ENCODE measurements at places on chromosomes 5 and 9.

DNA sequence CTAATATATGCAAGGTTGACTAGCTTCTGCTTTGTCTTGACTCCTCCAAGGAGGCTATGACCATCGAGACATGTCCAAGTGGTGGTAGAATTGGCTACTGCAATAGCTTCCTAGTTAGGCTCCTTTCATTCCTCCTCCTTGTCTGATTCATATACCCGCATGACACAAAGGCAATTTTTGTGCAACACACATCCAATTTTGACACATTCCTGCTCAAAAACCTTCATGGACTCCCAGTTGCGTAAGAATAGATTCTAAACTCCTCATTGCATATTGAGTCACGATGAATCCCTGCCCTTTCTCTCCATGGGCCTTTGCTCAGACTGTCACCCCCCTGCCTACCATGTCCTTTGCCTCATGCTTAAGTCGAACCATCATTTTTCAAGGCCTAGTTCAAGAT lies 344.5 kb downstream of the ACTL7B start:
- no peak for DNase-seq

DNA sequence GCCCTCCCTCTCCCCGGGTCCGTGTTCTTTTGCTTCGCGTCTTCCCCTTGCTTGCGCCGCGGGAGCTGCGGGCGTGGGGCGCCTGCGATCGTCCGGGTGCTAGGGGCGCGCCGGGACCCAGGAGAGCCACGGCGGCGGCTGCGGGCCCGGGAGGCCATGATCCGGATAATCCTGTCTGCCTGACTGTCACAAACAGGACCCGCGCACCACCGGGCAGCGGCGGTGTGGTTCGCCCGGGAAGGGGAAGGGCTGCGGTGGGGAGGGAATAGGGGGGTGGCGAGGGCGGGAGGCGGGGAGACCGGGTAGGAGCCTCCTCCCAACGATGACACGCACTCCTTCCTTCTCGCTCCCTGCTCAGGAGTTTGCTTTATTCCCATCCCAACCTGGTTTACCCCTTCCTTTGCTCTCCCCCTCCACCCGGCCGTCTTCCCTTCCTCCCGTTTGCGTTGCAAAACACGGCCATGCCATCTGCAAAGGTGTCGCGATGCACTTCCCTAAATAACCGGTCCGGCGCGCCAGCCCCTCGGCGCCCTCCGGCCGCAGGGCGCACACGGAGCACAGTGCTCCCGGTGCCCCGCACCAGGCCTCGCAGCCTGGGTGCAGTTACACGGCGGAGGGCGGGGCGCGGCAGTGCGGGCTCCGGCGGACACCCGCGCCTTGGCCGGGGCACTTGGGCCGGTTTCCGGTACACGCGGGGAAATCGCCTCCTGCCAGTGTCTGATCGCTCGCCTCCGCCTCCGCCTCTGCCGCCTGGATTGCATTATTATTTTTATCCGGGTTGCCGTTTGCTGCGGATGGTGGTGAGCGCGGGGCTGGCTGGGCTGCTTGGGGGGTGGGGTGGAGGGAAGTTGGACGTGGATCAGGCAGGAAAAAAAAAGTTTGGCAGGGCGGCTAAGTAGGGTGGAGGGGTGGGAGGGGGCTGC lies 1.5 kb downstream of the SMARCA2 start:
- peak; percentile 76 for DNase-seq

GRCh38 chr9:109039539-109039938 lies 26.2 kb upstream of the CTNNAL1 start:
- DNase-seq = no peak

DNA sequence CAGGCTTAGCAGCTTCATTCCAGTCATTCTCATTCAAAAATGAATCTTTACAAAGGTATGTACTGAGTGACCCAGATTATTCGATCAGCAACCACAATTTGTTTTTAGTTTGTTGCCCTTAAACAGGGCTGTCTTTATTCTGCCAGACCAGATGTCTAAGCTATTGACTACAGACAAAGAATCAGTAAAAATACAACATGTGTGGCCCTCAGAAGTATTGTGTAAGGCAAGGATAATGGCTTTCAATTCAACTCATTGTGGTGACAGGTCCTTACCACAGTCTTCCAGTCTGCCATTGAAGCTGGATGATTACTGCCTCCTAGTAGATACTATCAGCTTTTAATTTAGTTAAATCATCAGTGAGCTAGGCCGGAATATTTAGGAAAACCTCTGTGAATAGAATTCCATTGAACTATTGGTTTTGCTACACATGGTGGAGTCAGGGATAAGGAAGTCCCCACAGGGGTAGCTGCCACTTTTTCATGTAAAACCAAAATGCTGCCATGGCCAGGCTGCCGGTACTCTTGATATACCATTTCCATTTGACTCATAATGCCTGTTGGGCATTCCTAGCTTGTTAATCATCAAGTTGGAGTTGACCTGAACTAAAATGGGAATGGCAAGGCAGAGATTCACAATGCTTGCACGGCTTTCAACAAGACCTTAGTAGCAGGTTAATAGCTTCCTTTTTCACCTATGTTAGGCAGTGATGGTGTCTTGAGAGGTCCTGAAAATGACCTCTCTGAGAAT lies 175.6 kb downstream of the MEF2C start:
- DNase-seq = no peak

GRCh38 chr9:121693388-121693670 lies 41.9 kb downstream of the DAB2IP start:
- DNase-seq = no peak

- DNase-seq = no peak
These were observed 33.8 kb upstream of the RPL26L1 start for GRCh38 chr5:172925336-172925948.

GRCh38 chr9:125586172-125586511 lies 120.9 kb downstream of the MAPKAP1 start:
- no peak for DNase-seq

GRCh38 chr5:142396436-142397038 lies 71.7 kb upstream of the SPRY4 start:
- no peak for DNase-seq

DNA sequence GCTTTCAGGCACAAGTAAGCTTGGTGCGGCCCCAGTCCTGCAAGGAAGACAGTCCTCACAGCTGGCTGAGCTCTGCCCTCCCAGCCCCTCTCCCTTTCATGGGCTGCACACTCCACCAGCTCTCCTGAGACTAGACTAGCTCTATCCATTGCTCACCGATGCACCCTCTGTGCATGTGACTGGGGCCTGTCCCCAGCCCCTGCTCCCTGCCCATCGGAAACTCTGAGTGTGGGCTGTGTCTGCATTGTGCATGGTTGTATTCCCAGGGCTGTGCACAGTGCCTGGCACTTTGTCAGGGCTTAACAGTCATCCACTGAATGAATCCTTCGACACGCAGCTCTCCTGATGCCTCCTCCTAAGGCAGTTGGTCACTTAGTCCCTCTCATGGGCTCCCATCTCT lies 92.2 kb downstream of the PPARGC1B start:
- no peak for DNase-seq

DNA sequence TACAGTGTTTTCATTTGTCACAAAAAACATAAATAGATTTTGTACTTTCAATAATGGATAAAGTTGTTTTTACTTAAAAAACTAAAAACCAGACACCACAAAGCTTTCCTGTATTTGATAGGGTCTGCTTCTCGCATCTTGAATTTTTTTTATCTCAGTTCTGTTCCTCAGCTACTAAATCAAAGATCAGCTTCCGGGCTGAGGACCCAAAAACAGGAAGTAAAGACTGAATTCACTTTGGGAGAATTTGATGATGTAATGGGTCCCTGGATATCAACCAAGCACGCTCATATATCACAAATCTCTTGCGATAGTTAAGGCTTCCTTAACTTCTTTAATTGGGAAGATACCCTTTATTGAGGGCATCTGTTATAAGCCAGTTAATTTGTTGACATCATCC lies 24.1 kb downstream of the ITK start:
- DNase-seq = no peak

DNA sequence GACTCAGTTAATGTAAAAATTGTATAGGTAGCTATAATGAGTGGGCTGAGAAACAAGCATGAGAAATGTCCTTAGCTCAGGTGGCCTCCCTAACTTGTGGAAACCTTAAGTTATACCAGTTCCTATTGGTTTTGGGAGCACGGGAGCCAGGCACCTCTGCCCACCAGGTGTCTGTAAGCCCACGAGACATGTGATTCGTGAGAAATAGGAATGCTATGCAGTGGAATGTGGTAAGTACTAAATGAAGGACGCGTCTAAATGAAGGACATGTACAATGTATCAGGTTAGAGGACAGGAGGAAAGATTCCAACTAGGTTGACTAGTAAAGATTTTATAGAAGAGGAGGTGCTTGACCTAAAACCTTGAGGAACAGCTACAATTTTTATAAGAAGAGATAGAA lies 46.0 kb upstream of the F2RL2 start:
- no peak for DNase-seq

DNA sequence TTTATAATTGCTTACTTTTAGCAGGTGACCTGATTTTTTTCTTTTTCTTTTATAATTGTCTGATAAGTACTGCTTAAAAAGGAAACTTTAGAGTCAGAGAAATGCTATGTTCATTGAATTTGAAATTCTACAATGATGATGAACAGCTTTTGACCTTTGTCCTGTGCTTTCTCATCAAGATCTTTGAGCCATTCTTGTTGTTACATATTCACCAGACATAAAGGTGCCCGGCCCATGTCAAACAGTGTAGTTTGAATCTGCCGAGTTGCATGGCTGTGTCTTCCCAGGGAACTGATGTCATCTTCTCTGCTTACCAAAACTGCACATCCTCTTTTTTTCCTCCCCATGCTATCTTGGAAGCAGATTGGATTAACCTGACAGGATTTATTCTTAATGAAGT lies 163.6 kb downstream of the LRRC70 start:
- no peak for DNase-seq

GRCh38 chr9:79672891-79673290 lies 101.1 kb downstream of the TLE4 start:
- DNase-seq = no peak

DNA sequence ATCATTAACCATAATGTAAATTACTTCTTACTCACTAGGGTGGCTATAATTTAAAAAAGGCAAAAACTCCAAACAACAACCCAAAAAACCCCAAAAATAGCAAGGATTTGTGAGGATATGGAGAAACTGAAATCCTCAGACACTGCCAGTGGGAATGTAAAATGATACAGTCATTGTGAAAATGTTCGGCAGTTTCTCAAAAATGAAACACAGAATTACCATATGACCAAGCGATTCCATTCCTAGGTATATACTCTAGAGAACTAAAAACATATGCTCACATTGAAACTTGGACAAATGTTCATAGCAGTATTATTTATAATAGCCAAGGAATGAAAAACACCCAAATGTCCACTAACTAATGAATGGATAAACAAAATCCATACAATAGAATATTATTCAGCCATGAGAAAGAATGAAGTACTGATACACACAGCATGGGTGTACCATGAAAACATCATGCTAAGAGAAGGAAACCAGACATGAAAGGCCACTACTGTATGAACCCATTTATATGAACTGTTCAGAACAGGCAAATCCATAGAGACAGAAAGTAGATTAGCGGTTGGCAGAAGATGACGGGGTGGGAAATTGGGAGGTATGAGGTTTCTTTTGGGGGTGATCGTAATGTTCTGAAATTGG lies 119.1 kb downstream of the MAPKAP1 start:
- DNase-seq = no peak

DNA sequence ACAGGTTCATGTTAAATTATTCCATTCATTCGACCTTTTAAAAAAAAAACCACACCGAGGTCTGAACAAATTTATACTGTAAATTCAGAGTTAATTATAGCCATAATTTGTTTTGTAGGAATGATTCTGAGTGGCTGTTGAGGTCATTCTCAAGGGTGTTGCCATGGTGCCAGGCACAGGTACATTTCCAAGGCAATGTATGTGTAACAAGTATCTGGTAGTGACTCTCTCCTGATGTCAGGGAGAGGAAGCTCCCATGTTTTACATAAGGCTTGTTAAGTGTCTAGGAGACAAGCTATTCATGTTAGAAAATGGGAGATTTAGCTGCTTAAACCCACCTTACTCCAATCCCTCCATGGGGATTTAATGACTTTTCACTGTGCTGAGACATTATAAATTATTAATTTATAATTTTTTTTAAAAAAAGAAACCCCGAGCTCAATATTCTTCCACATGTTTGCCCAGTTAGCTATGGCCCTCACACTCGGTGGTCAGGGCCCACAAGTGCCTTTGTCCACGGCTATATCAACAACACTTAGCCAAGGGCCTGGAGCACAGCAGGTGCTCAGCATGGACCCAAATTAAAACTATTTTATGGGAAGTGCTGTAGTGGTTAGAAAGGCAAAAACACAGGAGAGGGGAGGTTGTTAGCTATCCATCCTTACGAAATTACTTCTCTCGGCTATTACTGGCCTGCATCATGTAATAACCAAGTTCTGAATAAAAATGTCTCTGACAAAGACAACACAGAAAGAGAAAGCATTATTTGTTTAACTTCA lies 154.6 kb upstream of the GNA14 start:
- no peak for DNase-seq

DNA sequence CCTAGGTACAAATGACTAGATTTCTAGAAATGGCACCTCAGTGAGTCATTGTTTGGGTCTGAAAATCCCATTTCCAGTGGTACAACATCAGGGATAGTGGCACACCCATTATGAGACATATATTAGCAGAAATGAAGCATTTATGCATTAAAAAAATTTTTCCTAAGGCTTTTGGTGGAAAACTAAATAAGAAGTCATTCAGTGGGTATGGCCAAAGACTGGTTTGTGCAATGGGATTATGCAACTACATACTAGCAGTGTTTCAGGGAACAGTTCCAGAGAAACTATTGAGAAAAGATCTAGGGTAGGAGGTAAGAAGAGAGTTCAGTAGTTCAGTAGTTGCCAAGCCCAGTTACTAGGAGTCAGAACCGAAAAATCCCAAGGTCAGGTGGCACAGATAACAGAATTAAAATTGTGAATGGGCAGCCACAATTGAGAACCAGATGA lies 106.5 kb upstream of the HAPLN1 start:
- no peak for DNase-seq

DNA sequence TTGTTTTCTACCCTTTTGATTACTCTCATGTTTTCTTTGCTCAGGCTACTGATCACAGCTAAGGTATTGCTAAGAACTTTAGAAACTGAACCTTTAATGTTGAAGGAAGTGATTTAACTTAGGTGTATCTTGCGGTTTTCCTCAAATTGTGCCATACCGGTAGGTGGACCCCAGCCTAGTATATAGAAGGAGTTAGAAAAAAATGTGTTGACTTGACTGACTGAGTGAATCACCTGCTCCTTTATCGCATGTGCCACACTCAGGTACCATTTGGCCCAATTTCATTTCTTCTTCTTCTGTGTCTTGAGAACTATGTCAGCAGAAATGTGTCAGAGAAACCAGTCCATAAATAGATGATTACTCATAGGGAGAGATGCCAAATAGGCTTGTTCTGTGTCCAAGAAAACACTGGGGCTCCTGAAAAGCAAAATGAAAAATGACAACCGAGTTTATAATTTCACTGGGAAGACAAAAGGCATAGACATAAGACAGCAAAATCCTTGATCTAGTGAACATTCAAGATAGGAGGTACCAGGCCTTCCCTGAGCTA lies 19.4 kb downstream of the PLPPR1 start:
- DNase-seq = no peak

DNA sequence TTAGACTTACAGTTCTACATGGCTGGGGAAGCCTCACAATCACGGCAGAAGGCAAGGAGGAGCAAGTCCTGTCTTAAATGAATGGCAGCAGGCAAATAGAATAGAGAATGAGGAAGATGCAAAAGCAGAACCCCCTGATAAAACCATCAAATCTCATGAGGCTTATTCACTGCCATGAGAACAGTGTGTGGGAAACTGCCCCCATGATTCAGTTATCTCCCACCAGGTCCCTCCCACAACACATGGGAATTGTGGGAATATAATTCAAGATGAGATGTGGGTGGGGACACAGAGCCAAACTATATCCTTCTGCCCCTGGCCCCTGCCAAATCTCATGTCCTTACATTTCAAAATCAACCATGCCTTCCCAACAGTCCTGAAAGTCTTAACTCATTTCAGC lies 367.1 kb downstream of the MED10 start:
- DNase-seq = no peak
